ENCODE measurements at places on chromosomes 2 and 18.

DNA sequence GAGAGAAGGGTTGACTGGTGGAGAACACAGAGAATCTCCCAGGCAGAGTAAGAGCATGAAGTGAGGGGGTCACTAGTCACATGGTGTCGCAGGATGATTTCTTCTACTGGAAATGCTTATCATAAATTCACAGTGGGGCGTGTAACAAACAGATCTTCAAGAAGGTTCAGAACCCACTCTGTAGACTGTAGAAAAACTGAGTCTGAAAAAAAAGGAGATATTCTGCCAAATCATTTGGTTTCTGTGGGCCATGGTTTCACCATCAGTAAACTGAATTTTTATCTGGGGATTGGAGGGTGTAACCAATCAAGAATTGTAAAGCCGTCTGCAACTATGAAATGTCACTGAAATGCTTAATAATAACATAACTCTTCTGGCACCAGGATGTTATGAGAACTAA, 15.0 kb downstream of the TPGS2 start:
- DNase-seq = no peak

GRCh38 chr18:55220523-55220922, 261.3 kb upstream of the CCDC68 start:
- DNase-seq = no peak

GRCh38 chr18:52190631-52191030, 149.4 kb upstream of the DCC start:
- no peak for DNase-seq

GRCh38 chr2:177545981-177546585, 153.5 kb downstream of the AGPS start:
- no peak for DNase-seq

DNA sequence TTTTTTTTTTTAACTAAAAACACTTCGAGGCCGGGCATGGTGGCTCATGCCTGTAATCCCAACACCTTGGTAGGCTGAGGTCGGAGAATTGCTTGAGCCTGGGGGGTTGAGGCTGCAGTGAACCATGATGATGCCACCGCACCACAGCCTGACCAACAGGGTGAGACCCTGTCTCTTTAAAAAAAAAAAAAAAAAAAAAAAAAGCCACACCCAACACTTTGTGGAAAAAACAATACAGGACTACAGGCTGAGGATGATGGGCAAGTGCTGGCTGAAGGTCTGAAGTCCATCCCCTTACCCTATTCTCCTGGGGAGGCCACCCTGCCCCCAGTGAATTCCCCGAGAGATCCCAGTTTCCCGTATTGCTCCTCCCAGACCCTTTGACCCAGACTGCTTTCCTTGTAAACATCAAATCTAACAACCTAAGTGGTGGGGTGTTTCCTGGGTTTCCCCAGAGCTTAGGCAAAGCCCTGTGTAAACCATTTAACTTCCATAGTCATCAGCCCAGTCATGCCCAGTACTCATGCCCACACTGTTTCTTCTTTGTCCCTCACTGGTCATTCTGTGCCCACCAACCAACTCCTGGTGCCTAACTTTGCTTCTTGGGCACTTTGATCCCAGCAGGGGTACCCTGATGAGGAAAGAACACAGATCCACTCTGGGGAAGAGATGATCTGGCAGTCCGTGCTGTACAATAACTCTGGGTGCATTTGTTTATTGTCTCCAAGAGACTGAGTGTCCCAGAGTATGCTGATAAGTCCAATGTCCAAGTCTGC, 5.8 kb upstream of the TMEM37 start:
- DNase-seq = no peak
